ENCODE measurements at places on chromosomes 16 and 17. TPM values are rescaled to one million over a fixed set of nuclear protein-coding genes. Genes with fewer than 3 reads are reported as not detected.

Gene TEX14
- not detected for total RNA-seq

Gene ARHGAP44
- 2.3 TPM for total RNA-seq

DNA sequence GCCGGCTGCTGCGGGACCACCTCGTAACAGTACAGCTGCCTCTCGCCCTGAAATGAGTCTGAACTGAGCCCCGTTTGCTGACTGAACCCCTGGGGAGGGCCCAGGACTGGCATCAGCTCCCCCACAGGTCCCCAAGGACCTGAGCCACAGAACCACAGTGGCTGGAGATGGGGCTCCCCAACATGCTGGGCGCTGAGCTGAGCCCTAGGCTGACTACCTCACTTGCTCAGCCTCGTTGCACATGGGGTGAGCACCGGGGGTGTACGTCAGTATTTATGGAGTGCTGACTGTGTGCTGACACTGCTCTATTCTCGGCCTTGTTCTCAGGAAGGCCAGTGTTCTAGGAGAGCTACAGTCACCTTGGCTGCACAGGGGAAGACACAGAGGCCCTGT lies 6.6 kb upstream of the VASN start:
- DNase-seq: no peak

- no peak for DNase-seq
These were observed 7.9 kb downstream of the LITAFD start for GRCh38 chr16:8889893-8890548.

GRCh38 chr16:31440516-31441184 lies 1.9 kb downstream of the ZNF843 start:
- DNase-seq: peak; percentile 52

- no peak for DNase-seq
These were observed 1.3 kb downstream of the ASPSCR1 start for GRCh38 chr17:81978524-81979298.

DNA sequence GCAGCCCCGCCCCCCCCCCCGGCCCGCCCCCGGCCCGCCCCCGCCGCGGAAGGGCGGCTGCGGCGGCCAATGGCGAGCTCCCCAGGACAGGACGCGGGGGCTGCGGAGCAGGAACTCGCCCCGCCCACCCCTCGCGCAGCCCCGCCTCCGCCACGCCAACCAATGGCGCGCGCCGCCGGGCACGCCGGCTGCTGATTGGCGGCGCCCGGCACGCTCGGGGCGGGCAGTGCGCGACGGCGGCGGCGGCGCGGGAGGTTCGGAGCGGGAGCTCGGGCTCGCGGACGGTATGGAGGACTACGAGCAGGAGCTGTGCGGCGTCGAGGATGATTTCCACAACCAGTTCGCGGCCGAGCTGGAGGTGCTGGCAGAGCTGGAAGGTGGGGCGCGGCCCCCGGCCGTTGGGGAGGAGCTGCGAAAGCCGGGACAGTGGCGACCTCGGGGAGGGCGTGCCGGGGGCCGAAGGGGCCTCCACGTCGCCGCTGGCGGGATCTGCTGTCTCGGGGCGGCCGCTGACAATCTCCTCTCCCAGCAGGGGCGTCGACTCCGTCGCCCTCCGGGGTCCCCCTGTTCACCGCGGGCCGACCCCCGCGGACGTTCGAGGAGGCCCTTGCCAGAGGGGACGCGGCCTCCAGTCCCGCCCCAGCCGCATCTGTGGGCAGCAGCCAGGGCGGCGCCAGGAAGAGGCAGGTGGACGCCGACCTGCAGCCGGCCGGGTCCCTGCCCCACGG lies at the start of gene CHTF18:
Gene CHTF18 (plus strand): TSS at position 222 of the 728 bp plus-strand sequence. CDS start 65 bp downstream, at position 287.
- peak; percentile 83 for DNase-seq

All from fibroblast of the aortic adventitia (primary cell).